ENCODE measurements at places on chromosomes 1 and 21. TPM values are rescaled to one million over a fixed set of nuclear protein-coding genes. Genes with fewer than 3 reads are reported as not detected.

- no peak for DNase-seq
Observed at GRCh38 chr1:155184351-155184811, 10.7 kb downstream of the TRIM46 start.

DNA sequence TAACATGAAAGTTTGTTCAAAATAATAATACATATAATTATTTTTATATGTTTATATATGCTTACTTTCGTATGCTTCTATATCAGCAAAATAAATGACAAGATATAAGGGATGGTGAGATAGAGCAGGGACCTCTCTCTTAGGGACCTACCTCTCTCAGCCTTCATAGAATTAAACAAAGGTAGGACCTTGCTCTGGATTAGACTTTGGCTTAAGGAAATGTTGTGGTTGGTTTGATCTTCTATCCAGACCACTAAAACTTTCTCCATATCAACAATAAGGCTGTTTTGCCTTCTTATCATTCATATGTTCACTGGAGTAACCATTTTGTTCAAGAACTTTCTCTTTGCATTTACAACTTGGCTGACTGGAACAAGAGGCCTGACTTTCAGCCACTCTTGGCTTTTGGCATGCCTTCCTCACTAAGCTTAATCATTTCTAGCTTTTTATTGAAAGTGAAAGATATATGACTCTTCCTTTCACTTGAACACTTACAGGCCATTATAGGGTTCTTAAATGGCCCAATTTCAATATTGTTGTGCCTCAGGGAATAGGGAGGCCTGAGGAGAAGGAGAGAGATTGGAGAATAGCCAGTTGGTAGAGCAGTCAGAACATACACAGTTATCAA is 14.4 kb downstream of the FRRS1 start:
- no peak for DNase-seq

DNA sequence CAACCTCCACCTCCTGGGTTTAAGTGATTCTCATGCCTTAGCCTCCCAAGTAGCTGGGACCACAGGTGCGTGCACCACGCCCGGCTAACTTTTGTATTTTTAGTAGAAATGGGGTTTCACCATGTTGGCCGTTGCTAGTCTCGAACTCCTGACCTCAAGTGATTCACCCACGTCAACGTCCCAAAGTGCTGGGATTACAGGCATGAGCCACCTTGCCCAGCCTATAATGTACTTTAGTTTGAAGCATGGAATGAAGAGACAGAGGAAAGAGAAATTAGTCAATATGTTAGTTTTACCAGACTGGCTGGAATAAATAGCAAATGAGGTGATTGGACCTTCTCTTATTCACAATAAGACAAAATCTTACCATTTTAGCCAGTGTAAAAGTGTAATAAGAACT is 89.0 kb downstream of the GTF2B start:
- DNase-seq = no peak

- DNase-seq = no peak
Observed at GRCh38 chr1:37657620-37658412, 23.1 kb upstream of the RSPO1 start.

- DNase-seq = peak; percentile 9
Observed at GRCh38 chr1:187696073-187696472, 867.3 kb downstream of the PLA2G4A start.

- DNase-seq = no peak
Observed at GRCh38 chr1:151975311-151976014, 18.2 kb downstream of the S100A10 start.

- DNase-seq = no peak
Observed at GRCh38 chr1:18511874-18512150, 31.1 kb downstream of the KLHDC7A start.

DNA sequence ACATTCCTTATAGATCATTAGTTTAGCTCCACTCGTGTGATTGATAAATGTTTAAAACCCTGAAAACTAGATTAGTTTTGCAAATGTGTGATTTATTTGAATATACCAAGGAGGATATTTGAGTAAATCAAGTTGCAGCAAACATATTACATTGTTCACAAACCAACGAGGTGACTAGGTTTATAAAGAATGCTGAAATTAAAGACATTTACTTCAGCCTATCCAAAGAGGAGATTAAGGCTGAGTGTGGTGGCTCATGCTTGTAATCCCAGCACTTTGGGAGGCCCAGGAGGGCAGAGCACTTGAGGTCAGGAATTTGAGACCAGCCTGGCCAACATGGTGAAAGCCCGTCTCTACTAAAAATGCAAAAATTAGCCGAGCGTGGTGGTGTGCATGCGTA is 34.1 kb downstream of the VTCN1 start:
- no peak for DNase-seq

DNA sequence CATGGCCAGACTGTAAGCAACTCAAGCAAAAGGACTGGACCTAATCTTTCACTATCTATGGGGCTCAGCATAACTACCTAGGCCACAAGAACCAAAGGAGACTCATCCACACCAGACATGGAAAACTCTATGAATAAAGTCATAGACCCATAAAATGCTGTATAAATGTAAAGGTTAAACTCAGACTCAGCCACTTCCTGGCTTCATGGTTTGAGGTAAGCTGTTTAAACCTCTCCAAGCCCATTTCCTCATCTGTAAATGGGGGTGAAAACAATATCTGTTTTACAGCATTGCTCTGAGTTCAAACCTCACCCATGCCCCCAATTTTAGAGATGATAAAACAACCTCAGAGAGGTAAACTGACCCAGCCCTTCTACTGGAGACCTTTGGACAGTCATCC is 4.0 kb upstream of the SMIM12 start:
- no peak for DNase-seq

- DNase-seq = no peak
Observed at GRCh38 chr1:238468068-238468467, 577.3 kb upstream of the ZP4 start.

GRCh38 chr1:100730130-100730529 is 10.6 kb downstream of the VCAM1 start:
- DNase-seq = no peak

DNA sequence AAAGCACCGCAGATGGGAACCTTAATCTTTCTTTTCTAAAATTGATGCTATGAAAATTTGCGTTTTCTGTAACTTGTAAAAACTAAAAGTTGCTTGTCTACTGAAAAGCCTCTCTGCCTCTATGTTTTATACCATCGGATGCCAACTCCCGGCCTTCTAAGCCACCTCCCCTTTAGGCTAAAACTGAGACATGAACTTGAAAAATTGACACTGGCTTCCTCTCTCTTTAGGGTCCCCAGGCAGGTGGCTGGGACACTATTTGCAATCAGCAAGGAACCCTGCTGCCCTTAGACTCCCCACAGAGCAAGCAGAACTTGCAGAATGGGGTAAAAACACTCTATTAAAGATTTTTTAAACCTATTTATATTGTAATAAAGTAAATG is 151.1 kb upstream of the CAMK1G start:
- DNase-seq = no peak

DNA sequence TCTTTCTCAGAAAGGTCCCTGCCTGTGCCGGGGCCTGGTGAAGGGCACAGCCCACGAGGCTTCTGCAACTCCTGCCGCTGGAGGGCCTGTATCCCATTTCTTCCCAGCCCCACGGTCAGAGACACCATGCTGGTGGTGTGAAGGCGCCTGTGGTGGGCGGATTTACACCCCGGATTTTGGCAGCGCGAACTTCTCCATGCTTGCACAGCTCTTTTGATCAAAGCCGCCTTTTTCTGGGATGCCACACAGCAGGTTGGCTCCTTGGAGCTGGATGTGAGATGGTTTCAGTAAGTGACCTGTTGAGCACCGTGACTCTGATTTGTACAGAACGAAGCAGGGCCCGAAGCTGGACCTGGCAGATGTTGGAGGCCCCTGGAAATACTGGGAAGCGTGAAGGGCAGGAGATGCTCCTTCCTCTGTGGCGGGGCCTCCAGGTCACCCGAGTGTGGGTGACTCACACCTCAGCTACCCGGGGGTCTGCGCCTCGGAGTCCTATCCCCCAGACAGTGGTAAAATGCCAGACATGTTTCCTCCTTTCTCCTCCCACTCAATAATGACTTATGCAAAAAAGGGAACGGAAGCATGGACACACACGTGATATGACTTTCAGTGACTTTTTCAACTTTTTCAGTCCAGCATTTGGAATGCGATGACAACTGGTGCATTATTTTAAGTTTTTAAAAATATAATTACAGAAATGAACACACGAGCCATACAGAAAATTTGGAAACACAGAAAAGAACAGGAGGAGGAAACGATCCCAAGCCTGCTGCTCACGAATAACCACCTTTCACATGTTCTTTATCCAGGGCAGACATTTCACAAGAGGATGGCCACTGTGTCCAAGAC is 9.0 kb downstream of the UMODL1 start:
- no peak for DNase-seq

DNA sequence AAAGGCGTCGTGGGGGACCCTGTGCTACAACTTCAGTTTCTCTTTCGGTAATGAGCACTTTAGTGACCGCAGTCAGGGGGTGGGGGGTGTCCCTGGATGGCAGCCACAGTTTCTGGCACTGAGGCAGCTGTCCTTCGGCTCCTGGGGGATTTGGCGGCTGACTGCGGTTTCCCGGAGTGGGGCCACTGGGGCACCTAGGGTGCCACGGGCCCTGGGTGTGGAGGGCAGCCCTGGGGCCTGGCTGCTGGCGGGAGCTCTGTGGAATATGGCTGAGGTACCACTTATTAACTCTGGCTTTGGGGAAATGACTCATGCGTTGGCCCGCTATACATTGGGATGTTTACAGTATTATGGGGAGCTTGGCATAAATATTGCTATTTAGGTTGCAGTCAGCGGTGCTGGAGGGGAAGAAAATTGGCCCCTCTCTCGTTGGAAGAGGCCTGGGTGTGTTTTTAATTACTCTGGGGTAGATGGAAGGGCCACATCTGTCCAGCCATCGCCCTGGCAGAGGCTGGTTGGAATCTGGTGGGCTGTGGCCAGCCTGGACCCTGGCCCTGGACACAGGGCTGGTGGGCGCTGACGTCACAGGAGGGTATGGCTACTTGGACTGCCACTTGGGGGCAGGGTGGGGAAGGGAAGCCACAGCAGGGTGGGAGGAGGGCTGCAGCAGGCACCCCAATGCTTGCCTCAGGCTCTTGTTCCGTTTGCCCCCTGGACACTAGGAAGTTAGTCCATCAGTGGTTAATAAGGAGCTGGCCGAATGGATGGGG is 2.0 kb downstream of the EPHB2 start:
- DNase-seq = no peak

- no peak for DNase-seq
Observed at GRCh38 chr21:43269440-43269839, 100.6 kb downstream of the CRYAA start.

DNA sequence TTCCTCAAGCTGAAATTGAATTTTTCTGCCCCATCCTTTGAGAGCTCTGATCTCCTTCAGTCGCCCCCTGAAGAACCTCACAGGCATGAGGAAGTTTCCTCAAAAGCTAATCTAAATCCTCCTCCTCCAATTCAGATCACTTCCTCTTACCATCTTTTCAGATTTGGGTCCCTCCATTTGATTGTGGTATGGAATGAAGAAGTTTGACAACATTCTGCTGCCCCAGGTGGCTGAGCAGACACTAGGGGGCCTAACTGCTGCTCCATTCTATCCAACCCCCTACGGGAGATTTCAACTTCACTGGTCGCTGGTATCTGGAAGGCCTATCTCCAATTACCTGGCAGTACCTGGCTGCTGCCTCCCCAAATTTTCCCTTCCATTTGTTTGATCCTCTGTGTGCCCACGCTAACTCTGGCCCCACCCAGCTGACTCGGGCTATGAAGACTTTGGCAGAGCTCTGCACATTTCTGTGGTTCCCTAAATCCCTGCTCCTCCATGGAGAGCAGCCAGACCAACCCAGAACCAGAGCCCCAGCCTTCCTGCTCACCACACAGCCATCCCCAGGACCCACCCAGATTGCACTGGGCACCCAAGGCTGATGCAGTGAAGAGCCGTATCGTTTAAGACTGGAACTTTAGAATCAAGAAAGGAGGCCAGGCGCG is 7.8 kb downstream of the IRF6 start:
- no peak for DNase-seq

DNA sequence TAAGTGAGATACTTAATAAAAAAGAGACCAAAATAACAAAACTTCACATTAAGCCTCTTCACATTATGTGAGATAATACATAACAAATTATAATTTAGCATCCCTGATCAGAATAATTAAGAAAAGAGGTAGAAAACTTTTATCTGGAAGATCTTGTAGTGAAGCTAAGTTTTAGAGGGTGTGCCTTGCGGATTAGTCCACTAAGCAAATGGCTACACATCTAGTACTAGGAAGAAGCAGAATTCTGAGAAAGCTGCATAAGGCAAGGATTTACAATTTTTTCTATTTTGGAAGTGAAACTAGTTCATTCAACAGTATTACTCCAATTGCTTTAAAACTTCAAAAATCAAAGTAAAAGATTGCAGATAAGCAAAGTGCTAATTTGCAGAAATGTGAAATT is 3.5 kb downstream of the YOD1 start:
- DNase-seq = no peak

- no peak for DNase-seq
Observed at GRCh38 chr1:24694380-24694843, 50.8 kb upstream of the CLIC4 start.

- DNase-seq = peak; percentile 66
Observed at GRCh38 chr1:1858382-1859086, 32.4 kb downstream of the GNB1 start.

DNA sequence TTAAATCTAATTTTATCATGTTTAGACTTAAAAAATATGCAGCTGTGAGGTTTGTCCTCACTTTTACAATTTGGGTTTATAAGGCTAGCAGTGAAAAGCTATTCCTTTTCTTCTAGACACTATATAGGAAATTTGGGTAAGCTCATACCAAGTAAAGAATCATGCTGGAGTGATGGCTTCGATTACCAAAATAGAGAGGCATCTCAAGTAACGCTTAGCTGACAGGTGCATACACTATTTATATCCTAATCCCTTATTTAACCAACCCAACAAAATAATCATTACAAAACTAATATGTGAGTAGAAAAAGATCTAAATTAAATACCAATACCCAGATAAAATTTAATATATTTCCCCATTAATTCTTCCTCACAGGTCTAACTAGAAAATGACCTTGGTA is 193.2 kb downstream of the LHX8 start:
- DNase-seq = no peak

GRCh38 chr1:231970684-231971083 is 344.1 kb downstream of the DISC1 start:
- no peak for DNase-seq

GRCh38 chr1:194024659-194025058 is 838.2 kb upstream of the B3GALT2 start:
- no peak for DNase-seq

The LENEP gene
- polyA plus RNA-seq = not detected

The IL10RB gene
- 21.5 TPM for polyA plus RNA-seq

The LCA5L gene
- 3.8 TPM for polyA plus RNA-seq

The TNFRSF14 gene
- polyA plus RNA-seq = 99.1 TPM

The GON4L gene
- polyA plus RNA-seq = 14.2 TPM

The SH2D5 gene
- 0.19 TPM for polyA plus RNA-seq

The HAO2 gene
- 183 TPM for polyA plus RNA-seq

All from kidney (tissue), 22 donors.